CD4-positive, alpha-beta T cell treated with Interleukin-6 for 4 hours (primary cell): ENCODE measurements at places on chromosomes 2 and 18.

DNA sequence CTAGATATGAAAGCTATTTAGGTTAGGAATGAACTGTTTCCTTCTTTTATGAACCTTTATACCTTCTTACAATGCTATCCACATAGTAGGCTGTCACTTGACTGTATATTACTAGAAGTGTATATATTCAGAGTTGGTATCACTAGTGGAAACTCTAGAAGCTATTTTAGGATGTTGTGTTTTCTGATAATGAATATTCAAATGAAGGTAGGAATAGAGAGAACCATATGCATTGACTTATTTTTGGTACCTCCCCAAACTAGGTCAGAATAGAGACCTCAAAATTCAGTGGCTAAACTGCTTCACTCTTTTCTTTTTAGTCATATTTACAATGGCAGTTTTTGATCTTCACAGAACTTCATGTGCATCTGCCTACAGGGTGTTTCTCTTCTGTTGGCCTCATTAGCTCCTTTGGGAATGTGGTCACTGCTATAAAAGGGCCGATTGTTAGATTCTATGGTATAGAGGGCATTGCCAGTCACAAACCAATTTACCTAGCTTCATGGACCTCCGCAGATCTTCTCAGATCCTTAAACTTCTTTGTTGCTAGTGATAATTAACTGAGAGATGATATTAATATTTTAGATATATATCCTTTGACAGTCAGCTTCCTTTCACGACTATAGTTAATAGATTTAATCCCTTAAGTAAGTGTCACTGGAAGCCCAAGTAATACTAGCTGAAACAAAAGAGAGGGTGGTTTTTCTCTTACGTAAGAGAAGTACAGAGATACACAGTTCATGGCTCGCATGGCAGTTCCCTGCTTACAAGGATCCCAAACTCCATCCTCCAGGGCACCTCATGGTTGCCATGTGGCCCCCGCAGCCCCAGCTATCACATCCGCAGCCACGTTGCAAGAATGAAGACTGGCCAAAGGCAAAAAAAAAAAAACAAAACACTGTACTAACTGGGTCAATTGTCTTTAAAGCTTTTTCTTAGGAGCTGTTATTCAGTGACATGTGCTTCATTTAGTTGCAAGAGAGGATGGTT lies 61.0 kb downstream of the TSPYL6 start:
- no peak for DNase-seq

DNA sequence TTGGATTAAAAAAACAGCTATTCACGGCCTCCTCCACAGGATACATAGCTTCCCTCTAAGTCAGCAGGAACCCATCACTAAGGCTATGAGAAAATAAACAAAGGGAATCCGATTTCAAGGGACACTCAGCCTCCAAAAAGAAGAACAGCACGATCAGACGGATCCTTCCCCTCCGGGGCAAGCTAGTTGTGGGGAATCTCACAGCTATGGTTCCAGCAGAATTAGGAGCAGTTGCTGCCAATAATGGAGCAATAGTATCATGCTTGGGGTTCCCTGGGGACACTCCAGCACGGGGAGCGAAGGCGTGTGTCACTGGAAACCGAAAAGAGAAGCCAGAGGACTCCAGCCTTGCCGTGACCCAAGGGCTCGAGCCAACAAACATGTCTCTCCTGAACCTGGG lies 163.1 kb downstream of the TTC32 start:
- DNase-seq = no peak

DNA sequence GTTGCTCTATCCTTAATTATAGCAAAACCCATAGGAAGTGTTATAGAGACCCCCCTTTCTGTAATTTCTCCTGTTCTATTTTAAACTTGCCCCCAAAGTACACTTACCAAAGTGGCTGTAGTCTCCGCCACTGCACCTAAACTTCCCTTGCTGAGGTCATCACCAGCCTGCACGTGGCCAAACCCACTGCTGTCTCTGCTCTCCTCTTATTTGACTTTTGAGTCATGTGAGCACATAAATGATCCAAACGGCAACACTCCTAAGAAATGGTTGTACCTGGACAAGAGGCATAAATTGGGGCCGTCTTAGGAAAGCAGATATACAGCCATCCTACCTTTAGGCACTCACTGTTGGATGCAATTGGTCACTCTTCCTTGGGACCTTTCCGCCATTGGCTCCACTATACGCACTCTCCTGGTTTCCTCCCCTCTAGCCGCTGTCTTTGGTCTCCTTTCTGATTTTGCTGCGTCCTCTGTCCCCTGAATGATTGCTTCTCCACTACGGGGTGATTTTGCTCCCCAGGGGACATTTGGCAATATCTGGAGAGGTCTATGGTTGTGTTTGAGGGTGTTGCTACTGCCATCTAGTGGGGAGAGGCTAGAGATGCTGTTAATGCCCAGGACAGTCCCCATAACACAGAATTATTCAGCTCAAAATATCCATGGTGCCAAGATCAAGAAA lies 19.2 kb upstream of the IL36G start:
- peak; percentile 51 for DNase-seq

DNA sequence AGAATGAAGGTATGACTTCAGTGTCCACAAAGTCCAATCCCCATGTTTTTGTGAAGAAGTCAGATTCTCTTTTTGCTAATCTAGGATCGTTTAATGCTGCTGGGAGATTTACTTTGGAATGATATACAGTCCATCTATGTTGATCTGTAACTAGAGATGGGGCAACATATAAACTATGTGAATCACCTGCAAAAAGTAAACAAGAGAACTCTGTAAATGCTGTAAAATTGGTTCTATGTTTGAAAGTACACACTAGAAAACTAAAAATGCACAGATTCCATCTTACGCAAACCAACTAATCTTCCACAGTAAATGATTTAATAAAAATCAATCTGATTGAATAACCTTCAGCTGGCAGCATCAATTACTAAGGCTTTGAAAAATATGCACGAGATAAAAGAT lies 37.5 kb downstream of the VPS54 start:
- DNase-seq = no peak

DNA sequence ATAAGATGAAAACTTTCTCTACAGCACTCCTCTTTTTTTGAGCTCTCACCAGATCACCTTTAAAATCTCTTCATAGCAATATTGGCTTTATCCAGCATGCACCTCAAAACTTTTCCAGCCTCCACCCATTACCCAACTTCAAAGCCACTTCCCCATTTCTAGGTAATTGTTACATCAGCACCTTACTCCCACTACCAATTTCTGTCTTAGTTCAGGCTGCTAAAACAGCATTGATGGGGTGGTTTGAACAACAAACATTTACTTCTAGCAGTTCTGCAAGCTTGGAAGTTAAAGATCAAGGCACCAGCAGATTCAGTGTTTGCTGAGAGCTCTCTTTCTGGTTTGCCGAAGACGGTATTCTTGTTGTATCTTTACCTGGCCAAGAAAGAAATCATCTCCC lies 114.0 kb upstream of the SLC39A10 start:
- DNase-seq = no peak

GRCh38 chr2:241082341-241083090 lies 19.6 kb downstream of the MTERF4 start:
- no peak for DNase-seq

DNA sequence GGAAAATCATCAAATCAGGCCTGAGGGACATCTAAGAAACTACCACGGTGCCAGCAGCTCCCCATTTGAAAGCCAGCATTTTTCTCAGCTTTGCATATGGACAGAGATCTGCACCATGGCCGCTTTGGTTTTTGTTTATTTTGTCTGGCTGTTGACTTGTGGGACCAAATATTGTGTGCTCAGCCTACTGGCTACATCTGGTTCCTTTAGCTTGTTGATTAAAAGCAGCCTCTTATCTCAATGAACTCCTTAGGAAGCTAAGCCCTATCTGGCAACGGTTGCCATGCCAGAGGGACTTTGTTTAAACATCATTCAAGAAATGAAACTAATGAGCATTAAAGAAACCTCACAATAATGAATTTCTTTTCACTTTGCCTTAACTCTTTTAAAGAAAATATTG lies 32.4 kb upstream of the CCDC150 start:
- no peak for DNase-seq

DNA sequence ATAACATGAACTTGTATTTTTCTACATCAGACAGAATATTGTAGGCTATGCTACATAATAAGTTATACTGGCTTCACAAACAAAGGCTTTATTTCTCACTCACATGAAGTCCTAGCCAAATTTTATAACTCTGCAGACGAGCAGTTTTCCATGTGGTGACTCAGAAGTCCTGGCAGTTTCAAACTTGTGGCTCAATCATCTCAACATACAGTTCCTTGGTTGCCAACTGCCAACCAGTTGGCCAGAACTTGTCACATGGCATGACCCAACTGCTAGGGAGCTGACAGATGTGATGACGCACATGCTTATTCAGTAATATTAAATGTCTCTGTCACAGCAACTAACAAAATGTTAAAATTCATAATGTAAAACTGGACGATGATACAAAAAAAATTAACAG lies 63.8 kb upstream of the ZC3H15 start:
- no peak for DNase-seq

GRCh38 chr2:10759151-10759714 lies 37.8 kb downstream of the ATP6V1C2 start:
- DNase-seq = no peak

DNA sequence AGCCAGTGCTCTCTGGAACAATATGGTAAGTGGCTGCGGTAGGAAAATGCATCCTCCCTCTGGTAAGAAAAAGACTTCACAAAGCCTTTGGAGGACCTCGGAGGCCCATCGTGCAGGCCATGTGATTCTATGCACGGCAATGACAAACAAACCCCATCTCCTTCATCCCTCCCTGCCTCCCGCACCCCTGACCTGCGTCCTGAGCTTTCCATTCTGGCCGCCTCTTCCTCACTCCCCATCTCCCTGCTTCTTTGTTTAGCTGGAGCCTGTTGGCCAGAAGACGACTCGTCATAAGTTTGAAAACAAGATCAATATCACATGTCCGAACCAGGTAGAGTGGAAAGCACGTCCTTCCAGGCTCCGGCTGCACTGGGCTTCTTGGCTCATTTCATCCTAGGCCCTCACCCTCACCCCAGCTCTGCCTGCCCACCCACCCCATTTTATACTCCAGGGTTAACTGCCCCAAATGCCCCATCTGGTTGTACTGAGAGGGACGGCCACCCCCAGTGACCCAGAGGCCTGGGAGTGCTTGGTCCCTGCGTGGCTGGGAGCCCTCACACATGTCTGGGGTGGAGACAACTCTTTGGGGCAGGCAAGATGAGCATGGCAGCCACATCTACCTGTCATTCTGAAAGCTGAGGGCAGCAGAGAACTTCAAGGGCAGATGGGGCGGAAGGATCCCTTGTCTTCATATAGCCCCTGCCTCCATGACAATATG lies 94.0 kb downstream of the PLB1 start:
- no peak for DNase-seq

- no peak for DNase-seq
These were observed 59.2 kb upstream of the SLC5A7 start for GRCh38 chr2:107927034-107927534.
